SW 1271 (cell line): ENCODE measurements at places on chromosomes 11 and 22.

GRCh38 chr11:19039409-19039808, 21.1 kb downstream of the MRGPRX2 start:
- DNase-seq: no peak

DNA sequence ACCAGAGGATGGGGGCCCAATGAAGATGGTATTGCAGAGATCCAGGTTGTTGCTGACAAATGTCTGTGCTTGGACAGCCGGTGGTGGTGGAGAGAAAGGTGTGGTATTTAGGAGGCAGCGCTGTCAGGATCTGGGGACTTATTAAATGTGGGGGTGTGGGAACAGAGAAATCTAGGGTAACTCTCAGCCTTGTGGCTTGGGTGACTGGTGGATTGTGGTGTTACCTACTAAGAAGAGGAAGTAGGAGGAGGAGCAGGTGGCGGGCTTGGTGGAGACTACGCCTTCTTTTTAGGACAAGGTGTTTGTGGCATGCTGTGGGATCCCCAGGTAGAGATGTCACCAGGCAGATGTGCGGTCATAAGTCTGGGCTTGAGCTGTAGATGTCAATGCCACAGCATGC, 144.0 kb downstream of the GRIK4 start:
- DNase-seq: no peak

GRCh38 chr11:30683176-30683575, 97.0 kb upstream of the MPPED2 start:
- DNase-seq: no peak

DNA sequence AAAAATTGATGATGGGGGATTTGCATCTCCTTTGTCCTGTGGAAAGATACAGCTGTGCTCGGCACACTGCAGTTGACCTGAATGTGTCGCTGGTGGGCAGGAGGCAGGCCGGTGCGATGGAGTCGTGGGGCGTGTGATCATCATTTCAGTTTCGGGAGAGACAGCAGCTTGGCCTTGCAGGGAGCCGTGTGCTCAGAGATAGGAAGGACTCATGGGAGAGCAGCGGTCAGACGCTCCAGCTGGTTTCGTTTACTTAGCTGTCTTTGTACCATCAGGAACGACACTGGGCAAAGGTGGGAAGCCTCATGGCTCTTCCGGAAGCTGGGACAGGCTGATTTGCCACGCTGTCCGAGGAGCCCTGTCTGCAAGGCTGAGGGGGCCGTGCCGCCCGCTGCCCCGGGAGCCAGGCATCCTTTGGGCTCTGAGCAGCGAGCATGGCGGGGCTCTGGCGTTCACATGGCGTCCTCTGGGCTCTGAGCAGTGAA, 32.7 kb downstream of the GRAMD4 start:
- no peak for DNase-seq

DNA sequence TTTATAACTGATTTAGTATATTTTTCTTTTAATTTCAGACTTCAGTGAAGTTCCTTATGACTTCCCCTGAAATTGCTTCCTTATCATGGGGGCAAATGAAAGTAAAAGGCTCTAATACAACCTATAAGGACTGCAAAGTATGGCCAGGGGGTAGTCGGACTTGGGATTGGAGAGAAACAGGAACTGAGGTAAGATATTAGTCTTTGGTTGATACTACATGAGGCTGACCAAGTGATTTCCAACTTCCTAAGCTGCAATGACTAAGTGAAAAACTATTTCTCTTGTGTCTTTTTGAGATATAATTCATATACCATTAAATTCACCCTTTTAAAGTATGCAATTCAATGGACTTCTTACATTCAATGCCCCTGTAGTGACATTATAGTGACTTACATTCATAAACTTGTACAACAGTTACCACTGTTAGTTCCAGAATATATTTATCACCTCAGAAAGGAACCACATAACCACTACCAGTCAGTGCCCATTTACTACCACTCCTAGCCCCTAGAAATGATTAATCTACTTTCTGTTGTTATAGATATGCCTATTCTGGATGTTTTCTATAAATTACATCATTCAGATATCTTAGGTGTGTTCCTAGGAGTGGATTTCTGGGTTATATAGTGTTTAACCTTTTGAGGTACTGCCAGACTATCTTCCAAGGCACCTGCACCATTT, 21.6 kb downstream of the AAMDC start:
- no peak for DNase-seq

DNA sequence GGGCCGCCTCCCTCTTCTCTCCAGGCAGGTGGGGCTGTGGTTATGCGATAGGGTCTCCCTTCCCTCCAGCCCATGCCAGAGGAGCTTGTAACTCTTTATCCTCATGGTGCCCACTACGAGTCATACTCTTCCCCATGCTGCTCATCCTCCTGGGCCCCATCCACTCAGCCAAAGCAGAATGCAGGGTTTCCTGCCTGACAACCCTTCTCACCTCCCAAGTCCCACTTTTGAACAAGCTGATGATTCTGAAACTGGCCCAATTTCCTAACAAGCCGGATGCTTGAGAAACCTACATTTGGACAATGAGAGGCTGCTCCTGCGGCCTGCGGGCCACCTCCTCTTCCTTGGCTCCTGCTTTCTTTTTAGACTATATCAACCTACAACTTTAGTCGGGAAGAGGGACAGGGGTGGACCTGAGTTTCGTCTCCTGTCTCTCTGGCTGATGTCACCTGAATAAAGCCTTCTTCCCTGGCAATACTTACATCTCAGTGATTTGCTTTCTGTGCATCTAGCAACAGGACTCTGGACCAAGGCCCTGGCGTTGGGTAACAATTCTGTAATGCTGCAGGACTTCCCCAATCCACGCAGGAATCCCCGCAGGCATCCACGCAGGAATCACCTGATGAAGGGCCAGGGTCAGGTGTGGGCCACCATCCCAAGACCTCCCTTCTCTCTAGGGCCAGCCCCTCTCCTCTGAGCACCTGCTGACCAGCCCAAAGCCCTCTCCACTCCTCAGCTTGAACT, 1.5 kb upstream of the NDUFS8 start:
- peak; percentile 18 for DNase-seq

DNA sequence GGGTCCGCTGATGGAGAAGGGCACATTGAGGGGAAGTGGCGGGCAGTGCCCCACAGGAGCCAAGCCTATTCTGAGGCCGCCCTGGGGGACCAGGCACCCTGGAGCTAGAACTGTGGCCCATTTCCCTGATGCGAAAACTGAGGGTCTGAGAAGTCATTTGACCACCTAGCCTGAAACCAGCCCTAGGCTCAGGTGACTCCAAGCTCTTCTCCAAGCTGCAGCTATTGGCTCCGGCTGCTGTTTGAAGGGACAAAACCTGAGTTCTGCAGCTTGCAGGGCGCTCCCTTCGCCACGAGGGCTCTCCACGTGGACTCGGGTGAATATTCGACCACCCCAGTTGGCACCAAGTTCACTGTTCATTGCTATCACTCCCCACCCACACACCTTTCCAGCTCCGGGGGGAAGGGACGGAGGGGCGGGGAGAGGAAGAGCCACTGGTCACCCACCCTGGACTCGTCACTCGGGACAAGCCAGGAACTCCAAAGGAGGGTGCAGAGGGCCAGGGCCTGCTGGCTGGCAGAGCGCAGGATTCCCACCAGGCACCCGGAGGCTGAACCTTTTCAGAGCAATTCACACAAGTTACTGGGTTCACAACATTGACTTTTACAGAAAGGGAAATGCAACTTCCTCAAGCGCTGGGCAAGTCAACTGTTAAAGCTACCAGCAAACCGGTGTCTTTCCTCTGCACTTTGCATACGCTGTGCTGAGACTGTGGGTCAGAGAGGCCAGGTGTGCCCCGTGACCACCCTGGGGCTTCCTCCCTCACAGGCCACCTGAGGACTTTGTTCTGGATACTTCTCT, 1.1 kb upstream of the RAC2 start:
- DNase-seq: no peak

- no peak for DNase-seq
These were observed 25.3 kb downstream of the CD82 start for GRCh38 chr11:44590769-44591168.

DNA sequence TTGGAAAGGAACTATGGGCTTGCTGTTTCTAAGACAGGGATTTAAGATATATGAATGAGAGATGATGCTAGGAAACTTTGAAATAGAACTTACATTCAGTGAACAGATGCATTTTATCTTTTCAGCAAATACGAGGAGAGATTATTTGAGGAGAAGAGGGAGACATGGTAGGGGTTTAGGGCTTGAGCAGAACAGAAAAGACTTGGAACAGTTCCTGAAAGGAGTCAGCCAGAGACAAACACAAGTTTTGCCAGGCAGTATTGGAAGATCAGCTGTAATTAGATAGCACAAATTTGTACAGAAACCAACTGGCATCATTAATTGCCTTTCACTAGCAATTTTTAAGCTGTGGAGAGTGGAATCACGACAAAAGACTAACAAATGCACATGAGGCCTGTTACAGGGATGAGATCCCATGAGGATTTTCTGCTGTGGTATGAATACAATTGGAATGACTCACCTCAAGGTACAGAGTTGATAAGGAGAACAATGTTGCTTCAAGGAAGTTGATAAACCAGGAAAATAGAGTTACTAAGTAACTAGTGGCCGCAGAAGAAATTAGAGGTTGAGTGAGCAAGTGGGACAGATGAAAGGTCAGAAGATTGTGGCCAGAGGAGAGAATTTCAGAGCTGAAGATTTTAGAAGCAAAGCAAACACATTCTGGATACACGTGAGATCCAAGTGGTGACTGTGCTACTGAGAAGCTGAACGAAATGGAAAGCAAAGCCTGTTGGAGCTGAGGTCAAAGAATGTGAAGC, 67.9 kb downstream of the CYB5R2 start:
- DNase-seq: peak; percentile 54

GRCh38 chr11:19311308-19312030, 70.7 kb upstream of the E2F8 start:
- DNase-seq: peak; percentile 27

DNA sequence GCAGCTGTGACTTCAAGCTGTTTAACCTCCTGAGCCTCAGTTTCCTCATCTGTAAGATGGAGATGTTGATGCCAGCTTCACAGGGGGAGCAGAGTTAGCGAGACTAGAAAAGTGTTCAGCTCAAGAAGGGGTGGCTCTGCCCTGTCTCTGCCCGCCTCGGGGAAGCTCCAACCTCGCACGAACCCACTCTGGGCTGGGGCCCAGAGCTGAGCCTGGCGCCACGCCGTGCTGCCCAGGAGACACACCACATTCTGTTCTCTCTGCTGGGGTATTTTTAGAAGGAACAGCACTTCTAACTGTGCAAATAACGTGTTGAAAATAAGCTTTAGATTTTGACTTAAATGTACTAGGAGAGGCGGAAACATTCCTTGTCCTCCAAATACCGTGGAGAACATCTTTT, 74.1 kb downstream of the PHF21B start:
- DNase-seq: no peak

DNA sequence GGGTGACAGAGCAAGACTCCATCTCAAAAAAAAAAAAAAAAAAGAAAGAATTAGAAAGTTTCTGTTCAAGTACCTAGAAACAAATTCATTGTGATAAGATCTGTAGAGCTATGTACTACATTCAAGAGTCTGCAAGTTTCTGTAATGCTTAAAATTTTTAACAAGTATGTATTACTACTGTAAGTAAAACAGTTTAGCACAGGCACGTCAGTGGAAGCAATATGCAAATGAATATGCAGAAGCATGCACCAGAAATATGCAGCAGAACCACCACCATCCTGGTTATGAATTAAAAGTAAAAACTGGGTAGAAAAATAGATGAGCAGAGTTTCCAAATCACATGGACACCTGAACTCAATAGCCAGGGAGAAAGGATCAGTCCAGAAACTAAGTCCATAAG, 19.3 kb downstream of the SBF2 start:
- no peak for DNase-seq

- DNase-seq: no peak
These were observed 71.0 kb upstream of the TTLL12 start for GRCh38 chr22:43257961-43258360.

DNA sequence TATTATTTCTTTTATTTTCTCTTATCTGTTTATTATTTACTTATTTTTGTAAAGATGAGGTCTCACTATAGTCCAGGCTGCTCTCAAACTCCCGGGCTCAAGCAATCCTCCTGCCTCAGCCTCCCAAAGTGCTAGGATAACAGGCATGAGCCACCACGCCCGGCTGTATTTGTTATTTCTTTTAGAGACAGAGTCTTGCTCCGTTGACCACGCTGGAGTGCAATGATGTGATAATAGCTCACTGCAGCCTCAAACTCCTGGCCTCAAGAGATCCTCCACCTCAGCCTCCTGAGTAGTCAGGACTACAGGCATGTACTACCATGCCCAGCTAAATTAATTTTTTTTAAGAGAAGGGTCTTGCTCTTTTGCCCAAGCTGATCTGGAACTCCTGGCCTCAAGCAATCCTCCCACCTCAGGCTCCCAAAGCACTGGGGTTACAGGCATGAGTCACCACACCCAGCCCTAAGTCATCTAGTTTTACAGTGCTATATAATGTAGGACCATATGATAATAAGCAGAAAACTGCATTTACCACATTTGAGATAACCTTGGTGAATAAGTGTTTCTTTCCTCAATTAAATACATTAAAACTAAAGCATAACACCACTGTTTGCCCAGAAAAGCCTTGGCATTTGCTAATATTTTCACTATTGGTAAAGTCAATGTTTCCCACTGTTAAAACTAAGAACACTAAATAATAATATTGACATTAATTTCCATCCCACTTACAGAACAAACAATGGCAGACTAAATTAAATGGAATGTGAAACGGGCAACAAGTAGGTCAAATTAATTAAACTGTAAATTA, 127.5 kb downstream of the SIK3 start:
- no peak for DNase-seq

DNA sequence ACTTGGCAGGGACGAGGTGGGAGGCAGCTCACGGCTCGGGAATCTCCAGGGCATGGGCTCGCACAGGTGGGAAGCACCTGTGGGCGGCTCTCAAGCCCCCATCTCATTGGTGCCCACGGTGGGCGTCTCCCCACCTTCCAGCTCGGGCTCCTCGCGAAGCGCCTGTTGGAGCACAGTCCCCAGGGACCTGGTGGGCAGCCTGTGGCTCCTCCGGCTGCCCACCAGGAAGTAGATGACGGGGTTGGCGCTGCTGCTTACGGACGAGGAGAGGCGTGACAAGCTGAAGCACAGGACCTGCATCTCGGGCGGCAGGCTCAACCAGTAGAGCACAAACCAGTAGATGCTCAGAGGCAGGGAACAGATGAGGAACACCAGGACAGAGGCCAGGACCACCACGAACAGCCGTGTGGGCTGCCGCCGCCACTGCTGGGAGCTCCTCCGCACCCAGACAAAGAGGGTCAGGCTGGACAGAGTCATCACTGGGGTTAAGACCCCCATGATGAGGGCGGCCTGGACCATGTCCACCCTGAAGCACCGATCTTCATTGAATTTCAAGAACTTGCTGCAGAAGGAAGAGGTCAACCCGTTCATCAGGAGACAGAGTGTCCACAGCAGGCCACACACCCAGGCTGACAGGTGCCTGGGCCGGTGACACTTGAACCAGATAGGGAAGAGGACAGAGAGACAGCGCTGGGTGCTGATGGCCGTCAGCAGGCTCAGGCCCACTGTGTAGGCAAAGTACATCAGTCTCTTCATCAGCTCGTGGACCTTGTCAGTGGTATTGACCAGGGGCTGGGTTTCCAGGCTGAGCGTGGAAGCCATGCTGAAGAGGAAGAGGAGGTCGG, 633 bp downstream of the MRGPRD start:
- no peak for DNase-seq

GRCh38 chr11:59218893-59219292, 6.2 kb upstream of the MPEG1 start:
- DNase-seq: no peak
